ENCODE measurements at places on chromosomes 4 and X. TPM values are rescaled to one million over a fixed set of nuclear protein-coding genes. Genes with fewer than 3 reads are reported as not detected.

Gene OTC
- 0.26 TPM for total RNA-seq

Gene UCHL1
- total RNA-seq: 24.9 TPM

- peak; percentile 65 for DNase-seq
Measured at GRCh38 chr4:145107126-145107525, 9.0 kb downstream of the ABCE1 start.

- no peak for DNase-seq
Measured at GRCh38 chrX:153592966-153593688, 5.8 kb downstream of the CCNQ start.

Gene CDKL2
- 0.13 TPM for total RNA-seq

DNA sequence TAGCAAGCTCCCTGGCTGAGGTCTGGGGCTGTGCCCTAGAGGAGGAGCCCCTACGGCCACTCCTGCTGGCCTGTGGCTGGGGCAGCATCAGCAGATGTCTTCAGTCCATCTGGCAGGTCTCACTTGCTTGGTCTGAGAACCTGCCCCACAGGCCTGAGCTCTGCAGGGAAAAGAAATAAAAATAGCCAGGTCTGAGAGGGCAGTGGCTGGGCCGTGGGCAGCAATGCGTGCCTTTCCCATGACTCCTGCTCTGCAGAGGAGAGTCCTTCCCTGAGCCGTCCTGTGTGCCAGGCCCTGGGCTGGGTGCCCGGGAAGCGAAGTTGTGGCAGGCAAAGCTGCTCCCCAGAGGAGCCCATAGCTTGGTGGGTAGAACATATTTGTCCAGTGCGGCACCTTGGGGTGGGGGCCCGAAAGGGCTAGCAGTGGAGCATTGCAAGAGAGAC is 11.3 kb upstream of the KIAA0232 start:
- no peak for DNase-seq

Gene GPRASP1
- 1.1 TPM for total RNA-seq

Gene PCDH18
- 0.38 TPM for total RNA-seq

Gene PGRMC1
- total RNA-seq: 80.5 TPM

DNA sequence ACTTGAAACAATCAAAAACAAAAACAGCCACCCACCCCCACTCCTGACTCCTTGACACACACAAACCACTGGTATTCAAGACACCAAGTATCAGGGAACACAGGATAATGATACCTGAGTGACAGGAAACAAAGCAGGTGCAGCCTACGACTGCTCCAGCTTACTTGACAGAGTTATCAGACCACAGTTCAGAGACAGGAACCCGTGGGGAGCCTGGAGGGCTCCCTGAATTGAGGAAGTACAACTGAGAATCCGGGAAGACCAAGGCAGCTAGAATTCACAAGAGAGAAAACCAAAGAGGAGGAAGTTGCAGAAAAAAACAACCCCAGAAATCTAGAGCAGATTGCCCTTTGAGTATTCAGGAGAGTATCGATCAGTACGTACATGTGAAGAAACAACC is 20.5 kb downstream of the COMMD8 start:
- DNase-seq: no peak

Gene MBTPS2
- 3.9 TPM for total RNA-seq

Gene SEL1L3
- total RNA-seq: 62.3 TPM

- DNase-seq: no peak
Measured at GRCh38 chr4:120355881-120356280, 289.2 kb upstream of the MAD2L1 start.

Gene PIR
- total RNA-seq: 117 TPM

- DNase-seq: no peak
Measured at GRCh38 chrX:64394874-64395567, at the start of gene MTMR8. MTMR8 (minus strand) TSS chrX:64395452; CDS start chrX:64395363, 89 bp downstream.

DNA sequence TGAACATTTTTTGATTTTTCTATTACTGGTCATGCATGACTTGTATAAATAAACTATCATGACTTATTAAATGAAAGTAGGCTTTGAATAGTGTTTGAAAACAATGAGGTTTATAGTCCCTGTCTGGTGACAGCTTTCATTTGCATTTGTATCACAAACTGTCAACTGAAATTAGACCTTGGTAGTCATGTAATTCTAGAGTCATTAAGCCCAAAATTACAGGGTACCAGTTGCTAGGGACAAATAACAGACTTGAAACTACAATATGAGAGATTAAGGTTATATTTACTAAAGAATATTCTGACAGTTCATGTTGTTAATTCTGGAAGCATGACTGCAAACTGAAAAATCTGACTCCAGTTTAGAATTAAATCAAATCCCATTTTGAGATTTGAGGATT is 9.2 kb upstream of the VAMP7 start:
- DNase-seq: no peak

DNA sequence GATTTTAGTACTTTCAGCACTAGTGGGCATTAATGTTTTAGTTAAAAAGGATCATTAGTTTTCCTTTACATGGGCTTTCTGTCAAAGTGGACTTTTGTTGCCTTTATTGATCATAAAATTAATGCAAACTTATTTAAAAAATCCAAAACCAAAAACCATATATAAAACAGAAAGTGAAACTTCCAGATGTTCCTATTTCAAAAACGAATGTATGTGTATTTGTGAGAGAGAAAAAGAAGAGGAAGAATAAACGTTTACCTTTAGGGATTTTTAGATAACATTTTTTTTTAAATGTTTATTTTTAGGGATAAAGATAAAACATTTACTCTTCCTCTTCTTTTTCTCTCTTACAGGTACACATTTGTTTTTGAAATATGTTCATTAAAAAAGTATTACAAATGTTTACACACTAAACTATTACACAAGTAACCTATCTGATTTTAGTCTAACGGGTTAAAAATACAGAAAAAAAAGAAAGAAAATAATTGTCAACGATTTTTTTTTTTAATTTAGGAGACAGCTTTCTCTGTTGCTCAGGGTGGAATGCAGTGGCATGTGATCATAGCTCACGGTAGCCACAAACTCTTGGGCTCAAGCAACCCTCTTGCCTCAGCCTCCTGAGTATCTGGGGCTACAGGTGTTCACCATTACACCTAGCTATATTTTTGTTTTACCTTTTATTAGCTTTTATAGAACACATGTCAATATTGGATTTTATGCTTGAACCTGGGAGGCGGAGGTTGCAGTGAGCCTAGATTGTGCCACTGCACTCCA is 16.8 kb upstream of the COX18 start:
- DNase-seq: no peak

GRCh38 chrX:154083126-154083517 is 14.4 kb downstream of the MECP2 start:
- no peak for DNase-seq

Gene FHIP1A
- total RNA-seq: 0.76 TPM

DNA sequence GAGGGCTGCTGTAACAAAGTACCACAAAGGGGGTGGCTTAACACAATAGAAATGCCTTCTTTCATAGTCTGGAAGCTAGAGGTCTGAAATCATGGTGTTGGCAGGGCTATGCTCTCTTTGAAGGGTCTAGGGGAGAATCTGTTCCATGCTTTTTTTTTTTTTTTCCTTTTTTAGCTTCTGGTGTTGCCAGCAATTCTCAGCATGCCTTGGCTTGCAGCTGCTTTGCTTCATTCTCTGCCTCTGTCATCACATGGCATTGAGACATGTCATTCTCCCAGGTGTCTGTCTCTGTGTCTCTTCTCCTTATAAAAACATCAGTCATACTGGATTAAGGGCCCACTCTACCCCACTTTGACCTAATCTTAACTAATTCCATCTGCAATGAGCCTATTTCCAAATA is 78.6 kb upstream of the BOD1L1 start:
- no peak for DNase-seq

Gene CTSO
- total RNA-seq: 4.9 TPM

DNA sequence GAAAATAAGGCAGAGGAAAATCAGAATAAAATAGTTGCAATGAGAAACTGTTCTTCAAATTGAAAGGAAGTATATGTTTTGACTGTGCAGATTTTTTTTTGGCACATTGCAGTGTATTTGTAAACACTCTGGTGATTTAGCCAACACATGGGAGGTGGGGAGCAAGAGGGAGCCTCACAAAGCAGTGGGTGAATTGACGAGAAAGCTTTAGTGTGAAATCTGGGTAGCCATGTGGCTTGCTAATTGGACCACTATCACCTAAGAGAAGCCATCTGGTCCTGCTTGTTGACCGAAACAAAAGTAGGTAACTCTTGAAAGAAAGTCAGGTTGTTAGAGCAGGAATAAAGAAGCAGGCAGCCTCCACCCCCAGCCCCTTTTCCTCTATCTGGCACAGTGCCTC is 10.4 kb downstream of the CLCN5 start:
- DNase-seq: no peak

Gene NDST3
- total RNA-seq: 8.3 TPM

Gene KDM5C
- 86.8 TPM for total RNA-seq

Gene MAD2L1
- total RNA-seq: 9.0 TPM

Gene ALPK1
- 1.2 TPM for total RNA-seq

DNA sequence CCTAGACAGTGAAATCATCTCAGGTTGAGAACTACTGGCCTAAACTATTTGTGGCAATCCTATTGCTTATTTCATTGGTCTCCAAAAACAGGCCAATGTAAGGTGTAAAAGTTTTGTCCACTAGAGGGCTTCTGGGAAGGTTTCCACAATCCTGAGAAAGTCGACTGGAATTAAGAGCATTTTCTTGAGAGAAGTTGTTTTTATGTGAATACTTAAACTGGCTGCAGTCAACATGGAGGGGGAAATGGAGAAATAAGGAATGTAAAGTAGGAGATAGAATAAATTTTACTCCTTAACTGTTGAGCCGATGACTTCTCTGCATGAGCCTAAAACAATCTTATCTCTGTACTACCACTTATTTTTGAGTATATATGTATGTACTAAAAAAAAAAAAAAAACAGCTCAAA is 11.0 kb upstream of the EIF4E start:
- no peak for DNase-seq

- no peak for DNase-seq
Measured at GRCh38 chrX:11210415-11210801, 82.8 kb upstream of the AMELX start.

DNA sequence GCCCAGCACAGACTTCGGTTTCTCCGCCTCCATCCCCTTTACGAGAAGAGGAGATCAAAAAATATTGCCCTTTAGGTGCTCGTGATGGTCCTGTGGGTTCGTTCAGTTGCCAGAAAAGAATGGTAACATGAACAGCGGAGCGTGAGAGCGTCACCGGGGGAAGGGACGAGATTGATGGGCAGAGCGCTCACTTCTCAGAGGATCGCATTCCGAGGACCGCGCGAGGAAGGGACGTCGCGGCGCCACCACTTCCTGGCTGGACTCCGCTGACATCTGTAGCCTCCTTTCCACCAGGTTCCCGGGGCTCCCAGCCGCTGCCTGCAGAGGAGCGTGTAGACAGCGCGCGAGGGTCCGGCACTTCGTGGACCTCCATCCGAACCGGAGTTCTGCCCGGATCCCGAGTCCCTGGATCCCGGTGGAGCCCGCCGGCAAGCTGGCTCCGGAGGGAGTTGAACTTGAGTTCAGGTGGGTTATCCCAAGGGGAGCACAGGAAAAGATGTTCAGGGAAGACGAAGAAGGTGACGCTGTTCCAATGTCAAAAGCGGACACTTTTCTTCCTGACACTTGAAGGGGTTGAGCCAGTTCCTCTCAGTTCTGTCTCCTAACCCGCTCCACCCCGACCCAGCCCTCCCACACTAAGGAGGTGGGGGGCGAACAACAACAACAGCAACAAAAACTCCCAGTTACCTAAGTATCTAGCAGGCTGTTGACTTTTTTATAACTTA is 484 bp downstream of the GALNTL6 start:
- DNase-seq: no peak

- DNase-seq: no peak
Measured at GRCh38 chr4:131613086-131613823, 1535.8 kb upstream of the PCDH10 start.

- no peak for DNase-seq
Measured at GRCh38 chr4:55491486-55491885, 55.2 kb downstream of the CLOCK start.

Gene NPY2R
- total RNA-seq: not detected

DNA sequence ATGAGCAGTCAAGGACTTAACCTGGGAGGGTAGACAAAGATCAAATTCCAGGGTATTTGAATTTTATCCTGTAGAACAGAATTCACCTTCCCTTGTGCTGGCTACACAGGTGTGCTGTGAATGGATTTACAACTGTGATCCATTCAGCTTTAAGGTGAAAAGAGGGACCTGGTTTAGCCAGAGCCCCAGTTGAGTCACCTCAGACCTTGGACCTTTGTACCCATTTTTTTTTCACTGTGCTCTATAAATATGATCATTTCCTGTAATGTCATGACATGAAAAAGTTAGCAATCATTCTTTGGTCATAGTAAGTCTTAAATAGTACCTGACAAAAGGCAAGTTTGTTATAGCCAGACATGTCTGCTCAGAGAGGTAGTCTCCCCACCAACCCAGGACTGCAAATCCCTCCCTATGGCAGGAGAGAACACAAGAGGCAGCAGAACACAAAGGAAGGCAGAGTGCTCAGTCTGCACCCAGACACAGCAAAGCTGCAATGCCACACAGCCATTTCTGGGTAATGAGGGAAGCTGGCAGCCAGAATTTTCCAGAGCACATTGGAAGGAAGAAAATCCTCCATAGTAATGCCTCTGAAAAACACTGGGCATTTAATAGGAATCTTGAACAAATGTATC is 77.9 kb downstream of the CXXC4 start:
- DNase-seq: no peak

DNA sequence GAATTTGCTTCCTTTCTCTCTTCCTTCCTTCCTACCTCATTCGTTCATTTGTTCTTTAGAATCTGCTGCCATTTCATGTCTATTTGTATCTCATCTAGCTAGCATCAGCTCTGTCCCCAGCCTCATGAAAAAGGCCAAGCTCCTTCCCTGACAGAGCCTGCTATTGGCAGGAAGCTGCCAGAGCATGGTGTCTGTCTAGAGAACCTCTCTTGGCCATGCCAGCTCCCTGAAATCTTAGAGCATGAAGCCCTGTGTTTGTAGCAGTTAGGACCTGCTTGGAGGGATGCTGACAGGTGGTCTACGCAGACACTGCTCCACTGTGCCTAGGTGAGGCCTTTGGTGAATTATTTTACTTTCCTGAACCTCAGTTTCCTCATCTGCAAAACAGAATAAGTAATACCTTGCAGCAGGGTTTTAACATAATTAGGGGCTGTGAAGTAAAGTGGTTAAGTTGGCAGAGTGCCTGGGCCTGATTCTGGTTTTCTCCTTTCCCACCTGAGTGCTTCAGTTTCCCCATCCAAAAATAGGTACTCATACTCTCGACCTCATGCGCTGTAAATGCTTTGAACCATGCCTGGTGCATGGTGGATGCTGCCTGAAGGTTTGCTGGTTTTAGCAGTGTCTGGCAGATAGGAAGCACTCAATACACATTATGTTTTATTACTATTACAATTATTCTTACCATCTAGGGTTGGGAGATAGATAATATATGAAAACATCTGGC is 4.7 kb downstream of the PTTG2 start:
- DNase-seq: no peak

Gene ATP2B3
- total RNA-seq: not detected

DNA sequence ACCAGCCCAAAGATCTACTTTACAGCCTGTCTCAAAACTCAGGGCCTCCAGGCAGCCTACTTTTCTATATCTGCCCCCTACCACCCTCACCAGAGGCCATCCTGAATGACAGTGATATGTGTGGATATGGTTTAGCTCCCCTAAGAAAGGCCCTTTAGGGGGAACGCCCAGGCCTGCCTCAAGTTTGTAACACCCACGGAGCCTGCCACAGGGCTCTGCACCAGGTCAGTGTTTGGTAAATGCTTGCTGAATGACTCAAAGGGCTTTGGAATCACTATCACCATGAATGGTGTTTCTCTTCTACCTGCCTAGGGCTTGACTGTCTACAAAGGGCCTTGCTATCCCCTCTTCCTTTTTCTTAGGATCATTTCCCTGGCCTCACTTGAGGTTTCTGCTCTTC is 11.3 kb upstream of the LONRF3 start:
- no peak for DNase-seq

Data from dermis microvascular lymphatic vessel endothelial cell (primary cell).